ENCODE measurements at places on chromosomes 2 and 18.

DNA sequence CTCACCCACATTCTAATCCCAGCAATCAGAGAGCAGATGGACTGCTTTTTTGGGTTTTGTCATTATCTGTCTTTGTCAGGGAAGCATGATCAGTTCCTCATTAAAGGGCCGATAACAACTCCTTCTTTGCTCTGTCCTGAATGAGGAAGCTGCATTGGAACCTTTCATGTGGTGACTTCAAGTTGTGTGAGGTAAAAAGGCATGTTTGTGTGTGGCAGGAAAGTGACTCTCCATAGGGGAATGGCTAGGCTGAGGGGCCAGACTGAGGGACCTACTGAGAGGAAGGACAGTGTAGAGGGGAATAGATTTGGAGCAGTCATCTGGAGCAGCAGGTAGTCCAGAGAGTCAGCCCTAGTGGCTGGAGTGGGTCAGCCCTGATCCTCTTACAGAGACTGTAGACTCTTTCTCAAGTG, 23.6 kb upstream of the LRRTM1 start:
- no peak for DNase-seq

DNA sequence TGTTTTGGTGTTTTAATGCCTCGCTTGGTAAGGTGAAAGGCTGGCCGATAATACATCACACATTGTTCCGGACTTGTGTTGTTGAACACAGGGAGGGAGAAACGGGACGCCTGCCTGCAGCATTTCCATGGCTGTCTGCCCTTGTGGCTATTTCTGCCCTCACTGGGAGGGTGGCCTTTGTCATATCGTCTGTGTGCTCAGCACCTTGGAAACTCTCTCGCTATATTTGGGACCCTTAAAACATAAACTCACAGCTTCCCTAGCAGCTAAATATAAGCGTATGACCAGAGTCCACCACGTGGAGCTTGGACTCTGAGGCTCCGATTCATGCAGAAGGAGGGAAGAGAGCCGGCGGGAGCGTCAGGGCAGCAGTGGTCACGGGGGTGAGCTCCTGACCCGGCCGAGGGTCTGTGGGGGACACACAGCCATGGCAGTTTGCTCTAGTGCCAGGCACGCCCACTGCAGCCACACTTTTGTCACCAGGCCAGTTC, 111.7 kb downstream of the SH3BP4 start:
- no peak for DNase-seq

DNA sequence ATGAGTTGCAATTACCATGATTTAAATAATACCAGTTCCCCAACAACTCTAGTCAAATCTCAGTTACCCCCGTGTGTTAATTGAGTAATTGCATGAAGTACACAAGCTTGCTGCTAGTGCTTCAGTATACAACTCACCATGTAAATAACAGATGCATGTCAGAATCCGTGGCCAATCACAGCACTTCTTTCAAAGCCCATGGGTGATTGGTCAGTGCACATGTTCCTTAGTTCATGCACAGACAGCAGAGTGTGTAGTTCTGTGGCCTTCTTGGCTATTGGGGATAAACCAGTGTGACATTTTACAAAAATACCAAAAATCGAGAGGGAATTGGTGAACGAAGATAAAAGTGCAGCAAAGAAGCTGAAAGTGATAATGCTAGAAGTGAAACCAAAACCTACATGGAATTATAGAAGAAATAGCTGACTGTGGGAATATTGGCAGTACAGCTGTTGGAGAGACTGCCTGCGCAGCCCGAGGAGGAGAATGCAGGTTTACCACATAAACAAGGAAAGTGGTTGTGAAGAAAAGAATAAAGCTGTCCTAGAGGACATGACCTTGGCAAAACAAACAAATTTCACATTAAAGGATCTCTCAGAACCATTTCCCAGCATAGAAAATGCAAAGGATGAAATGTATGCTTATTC, 59.4 kb downstream of the NEDD4L start:
- peak; percentile 8 for DNase-seq

GRCh38 chr2:181121996-181122395, 141.6 kb downstream of the UBE2E3 start:
- DNase-seq = no peak

DNA sequence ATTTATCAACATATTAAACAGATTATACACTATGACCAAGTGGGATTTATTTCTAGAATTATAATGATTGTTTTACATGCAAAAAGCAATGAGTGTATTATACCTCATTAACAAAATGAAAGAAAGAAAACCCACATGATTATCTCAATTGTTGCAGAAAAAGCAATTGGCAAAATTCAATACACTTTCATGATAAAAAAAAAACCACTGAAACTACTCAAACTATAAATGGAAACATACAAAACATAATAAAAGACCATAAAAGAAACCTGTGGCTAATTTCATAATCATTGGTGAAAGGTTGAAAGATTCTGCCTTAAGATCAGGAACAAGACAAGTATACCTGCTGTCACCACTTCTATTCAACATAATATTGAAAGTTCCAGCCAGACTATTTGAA, 325.9 kb downstream of the AKAIN1 start:
- no peak for DNase-seq

DNA sequence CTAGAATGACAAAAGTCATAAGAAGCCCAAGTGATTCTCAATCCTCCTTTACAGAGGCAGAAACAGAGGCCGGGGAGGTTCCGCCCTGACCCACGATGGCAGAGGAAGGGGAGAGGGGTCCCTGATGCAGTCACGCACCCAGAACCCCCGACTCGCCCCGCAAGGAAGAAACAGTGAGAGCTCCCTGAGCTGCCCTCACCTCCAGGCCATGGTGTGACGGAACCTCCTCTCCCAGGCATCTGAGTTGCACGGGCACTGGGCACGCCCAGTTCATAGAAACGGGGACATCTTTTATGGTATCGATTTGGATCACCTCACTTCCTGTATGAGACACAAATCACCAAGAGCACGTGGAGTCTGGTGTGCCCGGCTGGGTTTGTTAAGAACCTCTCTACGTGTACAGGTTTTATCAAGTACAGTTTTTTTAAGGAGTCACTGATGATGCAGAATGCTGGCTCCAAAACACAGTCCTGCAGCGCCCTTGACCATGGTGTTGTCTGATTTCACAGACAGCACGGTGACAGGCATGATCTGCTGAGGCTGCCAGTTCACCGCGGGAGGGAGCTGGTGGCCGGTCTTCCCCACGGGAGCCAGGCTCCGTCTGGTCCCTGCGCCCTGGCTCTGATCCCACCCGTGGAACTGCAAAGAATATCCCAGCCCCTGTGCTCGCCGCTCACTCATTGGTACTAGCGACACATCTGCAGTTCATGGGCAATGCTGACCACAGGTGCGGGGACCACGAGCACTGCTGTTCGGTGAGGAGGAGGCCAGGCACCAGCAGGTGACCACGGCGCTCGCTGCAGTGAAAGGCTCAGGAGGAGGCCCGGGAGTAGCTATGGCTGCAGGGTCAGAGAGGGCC, 35.6 kb downstream of the PXDN start:
- no peak for DNase-seq

DNA sequence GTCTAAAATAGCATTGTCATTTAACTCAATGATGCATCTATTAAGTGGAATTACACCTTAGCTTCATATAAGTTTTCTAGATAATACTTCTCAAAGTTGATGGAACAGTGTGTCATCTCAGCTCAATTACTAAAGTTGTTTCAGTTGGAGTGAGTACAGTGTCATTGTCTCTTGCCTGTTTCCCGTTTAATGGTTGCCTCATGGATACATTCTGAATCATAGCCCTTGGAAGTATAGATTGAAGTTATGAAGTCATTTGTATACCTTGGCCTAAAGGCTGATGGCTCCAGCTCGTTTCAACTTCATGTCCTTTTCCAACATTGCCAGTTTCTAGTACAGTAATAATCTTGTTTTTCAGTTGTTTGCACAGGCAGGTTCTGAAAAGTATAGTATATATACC, 130.5 kb upstream of the NOSTRIN start:
- peak; percentile 45 for DNase-seq

GRCh38 chr2:37566517-37566981, 104.9 kb downstream of the CDC42EP3 start:
- DNase-seq = peak; percentile 69

DNA sequence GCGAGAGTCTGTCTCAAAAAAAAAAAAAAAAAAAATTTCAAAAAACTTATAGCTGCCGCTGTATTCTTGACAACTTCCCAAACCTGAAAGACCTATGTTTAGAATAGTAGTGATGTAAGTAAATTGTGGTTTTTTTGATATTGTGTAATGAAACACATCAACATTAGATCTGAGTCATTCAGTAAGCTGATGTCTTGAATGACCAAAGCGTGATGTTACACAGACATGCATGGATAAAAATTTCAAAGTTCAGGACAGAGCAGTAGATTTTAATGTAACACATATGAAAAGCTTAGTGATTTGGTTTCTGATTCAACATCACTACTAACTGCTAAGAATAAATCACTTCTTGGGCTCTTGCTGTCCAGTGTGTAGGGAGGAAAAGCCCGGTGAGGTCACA, 69.3 kb upstream of the MEX3C start:
- DNase-seq = peak; percentile 60

GRCh38 chr2:105929516-105929915, 184.8 kb downstream of the NCK2 start:
- no peak for DNase-seq

GRCh38 chr2:44596537-44597320, 235.0 kb downstream of the CAMKMT start:
- DNase-seq = no peak

DNA sequence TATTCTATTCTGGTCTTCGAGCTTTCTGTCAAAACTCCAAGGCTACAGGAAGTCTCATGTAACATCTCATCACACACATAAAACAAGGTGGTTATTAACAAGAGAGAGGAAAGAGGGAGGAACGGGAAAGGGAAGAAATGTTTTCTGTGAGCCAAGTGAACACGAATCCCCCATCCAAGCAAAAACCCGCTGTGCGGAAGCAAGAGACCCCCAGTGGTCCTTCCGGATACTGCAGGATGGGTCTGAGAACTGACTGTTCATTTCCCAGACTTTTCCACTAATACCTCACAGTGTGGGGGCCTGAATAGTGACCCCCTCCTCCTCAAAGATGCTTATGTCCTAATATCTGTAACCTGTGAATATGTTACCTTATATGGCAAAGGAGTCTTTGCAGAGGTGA, 19.0 kb upstream of the DIPK1C start:
- DNase-seq = peak; percentile 38

DNA sequence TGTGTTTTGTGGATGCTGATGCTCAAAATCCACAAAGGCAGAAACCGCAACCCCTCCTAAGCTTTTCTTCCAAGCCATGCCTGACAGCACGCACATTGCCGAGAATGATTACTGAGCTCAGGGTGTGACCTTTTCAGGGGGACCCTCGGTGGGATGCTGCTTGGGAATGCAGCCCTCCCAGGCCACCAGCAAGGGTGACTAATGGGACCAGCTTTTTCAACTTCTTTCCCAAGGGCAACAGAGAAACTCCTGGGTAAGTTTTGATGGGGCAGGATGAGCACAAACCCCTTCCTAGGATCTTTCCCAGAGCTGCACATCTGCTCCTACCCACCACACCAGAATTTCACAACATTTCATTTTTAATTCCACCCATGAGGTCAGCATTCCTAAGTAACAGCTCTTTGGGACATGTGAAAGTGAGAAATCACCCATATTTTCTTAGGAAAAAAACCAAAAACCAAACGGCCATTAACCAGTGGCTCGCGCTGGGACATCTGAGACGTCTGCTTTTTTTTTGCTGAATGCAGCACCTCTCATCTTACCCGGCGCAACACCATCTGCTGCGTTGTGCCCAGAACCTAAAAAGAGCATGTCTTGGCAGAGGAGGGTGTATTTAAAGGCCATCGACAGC, 119.0 kb downstream of the ARL4C start:
- peak; percentile 26 for DNase-seq

DNA sequence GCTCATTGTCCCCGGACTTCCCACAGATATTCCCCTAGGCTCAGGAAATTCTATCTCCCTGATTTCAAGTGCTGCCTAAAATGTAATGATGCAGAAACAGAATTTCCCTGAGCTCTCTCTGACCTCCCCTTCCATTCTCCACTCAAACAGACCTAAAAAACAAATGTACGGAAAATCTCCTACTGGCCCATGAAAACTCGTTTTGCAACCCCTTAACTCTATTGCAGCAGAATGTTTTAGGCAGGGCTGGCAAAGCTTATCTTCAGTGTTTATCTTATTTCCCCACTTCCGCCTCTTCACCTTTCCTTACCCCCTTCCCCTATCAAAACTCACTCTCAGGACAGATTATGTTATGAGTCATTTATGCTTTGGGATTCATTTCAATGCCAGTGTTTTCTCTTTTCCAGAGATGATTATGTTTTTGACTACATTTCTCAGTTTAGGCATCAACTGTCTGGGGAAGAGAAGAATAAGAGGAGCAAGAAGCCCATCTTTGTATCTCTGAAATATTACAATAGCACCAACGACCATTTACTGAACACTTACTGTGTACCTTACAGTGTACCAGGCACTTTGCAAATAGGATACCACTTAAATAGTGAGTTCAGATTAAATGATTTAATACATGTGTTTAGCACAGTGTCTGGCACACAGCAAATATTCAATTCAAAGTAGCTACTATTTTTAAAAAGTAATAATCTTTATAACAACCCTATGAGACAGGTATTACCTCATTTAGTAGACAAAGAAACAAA, 53.9 kb upstream of the STPG4 start:
- peak; percentile 69 for DNase-seq

DNA sequence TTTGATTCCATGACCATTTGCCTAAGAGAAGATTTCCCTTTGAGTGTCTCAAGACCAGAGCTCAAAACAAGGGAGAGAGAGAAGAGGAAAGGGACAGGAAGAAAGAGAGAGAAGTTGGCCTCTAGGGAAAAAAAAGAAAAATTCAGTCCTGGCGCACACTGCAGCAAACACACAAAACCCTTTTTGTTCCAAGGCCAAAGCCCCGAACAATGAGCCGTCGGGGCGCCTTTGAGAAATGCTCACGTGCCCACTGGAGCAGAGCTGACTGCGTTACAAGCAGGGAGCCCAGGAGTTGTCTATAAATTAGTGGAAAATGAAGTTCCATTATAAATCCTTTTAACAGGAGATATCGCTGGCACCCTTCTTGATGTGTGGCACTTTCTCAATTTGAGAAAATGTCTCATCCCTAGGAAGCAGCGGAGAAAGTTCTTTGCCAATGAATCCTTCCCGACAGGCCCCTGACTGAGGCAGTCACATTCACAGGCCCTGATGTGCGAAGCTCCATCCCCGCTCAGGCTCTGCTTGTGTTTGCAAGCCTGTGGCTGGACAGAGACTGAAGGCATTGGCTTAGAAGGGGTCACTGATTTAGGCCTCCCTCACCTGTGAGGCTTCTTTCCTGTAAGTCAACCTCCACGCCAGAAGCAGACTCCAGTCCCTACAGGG, 32.1 kb upstream of the NCKAP5 start:
- no peak for DNase-seq

- no peak for DNase-seq
Measured at GRCh38 chr2:234172532-234172931, 122.0 kb downstream of the SPP2 start.

DNA sequence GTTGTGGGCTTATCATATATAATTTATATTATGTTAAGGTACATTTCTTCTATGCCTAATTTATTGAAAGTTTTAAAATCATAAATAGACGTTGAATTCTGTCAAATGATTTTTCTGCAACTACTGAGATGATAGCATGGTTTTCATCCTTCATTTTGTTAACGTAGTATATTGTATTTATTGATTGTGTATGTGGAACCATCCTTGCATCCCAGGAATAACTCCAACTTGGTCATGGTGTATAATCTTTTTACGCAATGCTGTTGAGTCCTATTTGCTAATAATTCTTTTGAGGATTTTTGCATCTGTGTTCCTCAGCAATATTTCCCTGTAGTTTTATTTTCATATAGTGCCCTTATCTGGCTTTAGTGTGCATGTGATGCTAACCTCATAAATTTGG, 152.7 kb downstream of the ADCYAP1 start:
- no peak for DNase-seq
